ENCODE measurements at places on chromosomes 5 and 9.

- no peak for DNase-seq
Observed at GRCh38 chr9:17761984-17762676, 183.3 kb downstream of the SH3GL2 start.

DNA sequence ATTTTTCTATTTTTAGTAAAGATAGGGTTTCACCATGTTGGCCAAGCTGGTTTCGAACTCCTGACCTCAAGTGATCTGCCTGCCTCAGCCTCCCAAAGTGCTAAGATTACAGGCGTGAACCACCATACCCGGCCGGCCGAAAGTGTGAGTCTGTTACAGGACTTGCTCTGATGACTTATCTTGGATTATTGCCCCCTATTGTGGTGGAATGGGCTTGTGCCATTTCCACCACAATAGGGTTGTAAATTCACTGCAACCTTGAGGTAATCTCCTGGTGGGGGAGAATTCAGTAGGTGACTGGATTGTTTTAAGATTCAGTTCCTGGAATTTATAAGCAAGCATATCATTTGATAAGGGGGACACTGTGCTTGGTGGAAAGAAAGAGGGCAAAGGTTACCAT lies 15.0 kb upstream of the HMGCR start:
- no peak for DNase-seq

- DNase-seq: no peak
Observed at GRCh38 chr5:56564541-56565282, 250.6 kb upstream of the MAP3K1 start.

DNA sequence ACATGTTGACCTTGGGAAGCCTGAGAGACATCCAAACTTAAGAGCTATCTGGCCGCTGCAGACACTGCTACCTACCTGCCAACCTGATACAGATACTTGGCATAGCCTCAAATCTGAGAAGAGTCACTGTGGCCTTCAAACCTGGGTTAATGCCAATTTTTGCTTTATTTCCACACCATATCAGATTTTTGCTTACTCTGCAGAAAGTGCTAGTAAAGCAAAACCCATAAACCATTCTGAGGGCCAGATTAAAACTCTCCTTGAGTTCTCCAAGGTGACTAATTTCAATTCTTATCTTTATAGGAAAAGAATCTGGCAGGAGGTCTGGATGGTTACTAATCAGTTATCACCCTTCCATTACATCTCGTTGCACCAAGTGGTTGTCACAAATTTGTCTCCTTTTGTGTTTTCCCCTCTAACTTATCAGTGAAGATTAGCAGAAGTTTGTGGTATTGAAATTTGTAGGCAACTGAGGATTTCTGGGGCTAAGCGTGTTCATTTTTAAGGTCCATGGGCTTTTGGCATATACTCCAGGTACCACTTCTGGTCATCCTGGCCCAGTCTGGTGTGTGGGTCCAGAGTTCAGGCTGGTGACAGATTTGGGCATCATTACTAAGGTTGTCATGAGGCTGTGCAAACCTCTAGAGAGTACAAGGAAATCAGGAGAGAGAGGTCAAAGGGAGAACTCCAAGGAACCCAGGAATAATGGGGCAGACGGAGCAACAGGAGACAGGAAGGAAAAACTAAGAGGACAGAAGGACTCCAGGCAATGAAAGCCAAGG lies 177.9 kb downstream of the TSSK1B start:
- no peak for DNase-seq

DNA sequence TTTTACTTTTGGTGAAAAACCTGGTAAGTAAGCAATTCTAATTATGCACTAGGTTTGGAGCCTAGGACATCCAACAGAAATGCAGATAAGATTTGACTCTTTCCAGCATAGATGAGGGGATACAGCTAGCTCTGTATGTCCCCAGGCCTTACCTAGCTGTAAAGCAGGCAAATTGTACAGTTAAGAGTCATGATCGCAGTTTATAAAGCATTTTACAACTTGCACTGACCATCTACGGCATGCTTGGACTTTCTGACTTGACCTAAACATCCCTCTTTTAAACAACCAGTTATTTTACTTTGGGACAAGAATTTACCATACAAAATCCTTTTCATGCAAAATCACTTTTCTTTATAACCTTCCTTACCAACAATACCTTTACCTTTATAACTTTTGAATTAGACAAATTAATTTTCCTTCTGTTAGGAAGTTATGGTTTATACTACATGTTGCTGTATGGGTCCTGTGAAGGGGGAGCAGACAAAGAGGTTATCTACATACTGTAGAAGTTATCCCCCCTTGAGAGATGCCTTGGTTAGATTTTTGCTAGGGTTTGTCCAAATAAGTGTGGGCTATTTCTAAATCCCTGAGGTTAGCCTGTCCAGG lies 36.8 kb downstream of the FGD3 start:
- no peak for DNase-seq

DNA sequence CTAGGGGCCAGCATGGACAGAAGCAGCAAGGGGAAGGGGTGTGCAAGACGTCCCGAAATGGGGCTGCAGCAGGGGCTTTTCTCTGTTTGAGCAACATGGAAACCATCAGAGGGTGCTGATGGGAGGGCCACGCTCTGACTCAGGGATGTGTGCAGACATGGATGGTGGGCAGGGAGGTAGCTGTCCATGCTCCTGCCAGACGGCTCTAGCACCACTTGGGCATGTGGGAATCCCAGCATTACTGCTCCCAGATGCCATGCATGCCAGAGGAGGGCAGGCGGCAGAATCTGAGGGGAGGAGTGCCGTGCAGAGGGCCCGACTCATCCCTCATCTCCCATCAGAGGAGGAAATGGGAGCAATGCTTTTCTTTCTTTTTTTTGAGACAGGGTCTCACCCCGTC lies 45.6 kb upstream of the SLC25A51 start:
- DNase-seq: no peak

- no peak for DNase-seq
Observed at GRCh38 chr9:92512622-92513021, 23.2 kb downstream of the ECM2 start.

DNA sequence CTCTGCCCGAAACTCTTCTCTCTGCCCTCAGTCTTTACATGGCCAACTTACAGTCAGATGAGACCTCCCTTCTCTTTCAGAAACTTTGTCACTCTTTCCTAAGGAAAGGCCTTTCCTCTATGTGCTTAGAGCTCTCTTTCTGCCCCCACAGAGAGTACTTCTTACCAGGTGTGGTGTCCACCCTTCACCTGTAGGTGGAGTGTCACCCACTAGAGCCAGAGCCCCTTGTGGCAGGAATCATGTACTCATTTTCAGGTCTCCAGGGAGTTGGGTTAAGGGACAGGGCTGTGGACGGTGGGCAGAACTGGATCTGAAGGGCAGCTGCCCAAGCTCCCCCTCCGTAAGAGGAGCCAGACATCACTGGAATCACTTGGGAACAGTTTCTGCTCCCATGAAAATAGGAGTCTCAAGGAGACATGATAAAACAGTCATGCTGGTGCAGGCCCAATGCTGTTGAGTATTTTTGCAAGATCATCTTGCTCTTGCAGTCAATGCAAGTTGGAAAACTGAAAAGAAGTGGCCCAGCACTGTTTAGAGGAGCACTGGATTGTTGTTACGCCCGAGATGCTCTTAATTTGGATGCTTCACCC lies 436.7 kb downstream of the ZSWIM6 start:
- no peak for DNase-seq
